ENCODE measurements at places on chromosomes 12 and 14. TPM values are rescaled to one million over a fixed set of nuclear protein-coding genes. Genes with fewer than 3 reads are reported as not detected.

The BICDL1 gene
- not detected for total RNA-seq

The GOLT1B gene
- total RNA-seq = 97.8 TPM

The ACYP1 gene
- total RNA-seq = 53.9 TPM

The VWF gene
- 0.03 TPM for total RNA-seq

The MTRFR gene
- total RNA-seq = 17.6 TPM

The TSPAN19 gene
- total RNA-seq = not detected

The HSPB8 gene
- 18.2 TPM for total RNA-seq

The RNFT2 gene
- total RNA-seq = 1.1 TPM

The MED13L gene
- 11.9 TPM for total RNA-seq

The KRT75 gene
- total RNA-seq = not detected

The SLC38A4 gene
- total RNA-seq = 3.0 TPM

The KRT83 gene
- total RNA-seq = not detected

The CPNE6 gene
- total RNA-seq = not detected

The MIP gene
- not detected for total RNA-seq

The OVCH1 gene
- total RNA-seq = not detected

The GUCY2C gene
- not detected for total RNA-seq

The CIROP gene
- total RNA-seq = not detected

The WNT1 gene
- not detected for total RNA-seq
